ENCODE measurements at places on chromosomes 4 and X. TPM values are rescaled to one million over a fixed set of nuclear protein-coding genes. Genes with fewer than 3 reads are reported as not detected.

Gene EXOC1L
- not detected for total RNA-seq

Gene DIPK2B
- total RNA-seq = 2.6 TPM

Gene S100G
- not detected for total RNA-seq

Gene TRIML2
- not detected for total RNA-seq

Gene PDCL2
- not detected for total RNA-seq

Gene SMIM31
- total RNA-seq = not detected

Gene SLC2A9
- total RNA-seq = 2.7 TPM

Gene SPANXA1
- not detected for total RNA-seq

Gene MCF2
- not detected for total RNA-seq

Gene USP17L22
- total RNA-seq = not detected

Gene PGAM4
- not detected for total RNA-seq

Gene TBC1D1
- total RNA-seq = 40.6 TPM

Gene DKK2
- not detected for total RNA-seq

Gene CENPVL1
- not detected for total RNA-seq

Gene DGKK
- not detected for total RNA-seq

Gene TRPC3
- total RNA-seq = 0.15 TPM

Gene GAGE13
- not detected for total RNA-seq

Gene GLRB
- 1.7 TPM for total RNA-seq

Gene ADGRG2
- 0.37 TPM for total RNA-seq

Gene PUDP
- total RNA-seq = 7.3 TPM

Gene SPANXB1
- total RNA-seq = not detected

Gene ZNF280C
- 4.7 TPM for total RNA-seq

Gene BRS3
- not detected for total RNA-seq

Data from cardiac ventricle fibroblast (primary cell).